ENCODE measurements at places on chromosomes 7 and 10. TPM values are rescaled to one million over a fixed set of nuclear protein-coding genes. Genes with fewer than 3 reads are reported as not detected.

DNA sequence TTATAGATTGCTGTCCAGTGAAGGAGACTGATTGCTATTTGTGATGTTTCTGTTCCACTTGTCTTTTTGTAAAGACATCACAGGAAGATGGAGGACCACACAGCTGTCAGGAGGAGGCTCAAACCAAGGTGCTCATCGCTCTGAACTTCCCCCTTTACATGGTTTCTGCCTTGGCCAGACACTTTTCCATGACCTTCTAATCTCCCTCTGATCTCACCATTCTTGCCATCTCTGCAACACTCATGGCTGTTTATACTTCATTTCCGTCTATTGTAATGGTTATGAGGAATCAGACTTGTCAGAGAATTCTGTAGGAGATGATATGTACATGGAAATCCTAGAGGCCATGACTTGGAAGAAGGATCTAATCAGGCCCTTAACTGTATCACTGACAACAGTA lies 1.7 kb upstream of the TAS2R5 start:
- H3K36me3 ChIP-seq, result no peaks in the 10 kb centered on the region
- H3K27ac ChIP-seq, result no peak overlapping the region
- H3K4me1 ChIP-seq, result no peaks in the 10 kb centered on the region
- no peaks in the 10 kb centered on the region for H3K27me3 ChIP-seq
- DNase-seq, result no peak

DNA sequence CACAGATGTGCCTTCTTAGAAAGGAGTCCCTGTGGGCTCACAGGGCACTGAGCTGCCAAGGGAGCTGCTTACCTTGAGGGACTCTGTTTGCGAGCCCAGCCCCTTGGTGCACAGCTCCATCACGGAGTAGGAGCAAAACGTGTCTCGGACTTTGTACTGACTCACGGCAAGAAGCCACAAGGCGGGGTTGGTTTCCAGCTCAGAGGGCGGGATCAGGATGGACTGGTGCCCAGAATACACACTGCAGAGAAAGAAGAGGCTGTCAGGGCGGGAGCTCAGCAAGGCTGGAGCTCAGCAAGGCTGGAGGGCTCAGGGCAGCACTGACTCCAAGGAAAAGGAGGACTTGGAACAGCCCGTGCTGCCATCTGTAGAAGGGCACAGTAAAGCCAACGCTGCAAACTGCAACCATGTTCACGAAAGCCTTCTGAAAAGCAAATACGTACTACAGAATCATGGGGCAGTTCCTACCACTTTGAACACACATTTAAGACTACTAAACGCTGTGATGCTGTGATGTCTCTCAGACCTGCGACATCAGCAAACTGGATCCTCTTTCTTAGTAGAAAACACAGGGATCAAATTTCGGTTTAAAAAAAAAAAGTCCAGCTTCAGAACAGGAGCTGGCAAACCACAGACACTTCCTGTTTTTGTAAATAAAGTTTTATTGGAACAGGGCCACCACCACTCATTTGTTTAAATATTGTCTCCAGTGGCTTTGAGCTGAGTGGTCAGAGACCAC lies 194.3 kb downstream of the ZMYND11 start:
- H3K27ac ChIP-seq, result peak overlapping the region; percentile 77
- peaks cover 2% of the 10 kb centered on the region for H3K4me1 ChIP-seq
- H3K4me3 ChIP-seq, result no peak overlapping the region
- no peak for DNase-seq
- no peaks in the 10 kb centered on the region for H3K27me3 ChIP-seq
- peaks cover 19% of the 10 kb centered on the region for H3K36me3 ChIP-seq

GRCh38 chr7:89311886-89312285 lies 516.3 kb upstream of the TEX47 start:
- no peak overlapping the region for H3K27ac ChIP-seq
- no peaks in the 10 kb centered on the region for H3K4me1 ChIP-seq
- H3K27me3 ChIP-seq, result no peaks in the 10 kb centered on the region

DNA sequence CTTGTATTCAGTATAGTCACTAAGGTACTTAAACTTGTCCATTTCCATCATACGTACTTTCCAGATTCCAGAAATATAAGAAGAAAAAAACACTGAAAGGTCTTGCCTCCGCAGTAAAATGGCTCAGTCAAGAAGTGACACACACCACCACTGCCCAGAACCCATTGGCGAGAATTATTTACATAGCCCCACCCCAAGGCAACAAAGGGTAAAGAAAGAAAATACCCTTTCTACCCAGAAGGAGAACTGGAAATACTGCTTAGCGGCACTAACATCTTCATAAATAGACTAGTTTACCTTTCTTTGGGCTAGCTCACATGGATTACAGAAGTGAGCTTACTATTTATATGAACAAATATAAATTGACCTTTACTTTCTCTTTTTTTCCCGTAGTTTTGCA lies 194.0 kb downstream of the PPP1R9A start:
- no peak for DNase-seq
- H3K36me3 ChIP-seq, result no peaks in the 10 kb centered on the region
- no peak overlapping the region for H3K27ac ChIP-seq
- no peaks in the 10 kb centered on the region for H3K4me1 ChIP-seq
- no peaks in the 10 kb centered on the region for H3K27me3 ChIP-seq

GRCh38 chr10:124601016-124601415 lies 139.4 kb downstream of the LHPP start:
- H3K4me1 ChIP-seq, result no peaks in the 10 kb centered on the region

GRCh38 chr7:22356701-22357310 lies at the start of gene RAPGEF5:
Gene RAPGEF5, minus strand, starts transcription at chr7:22357154. Its CDS starts 94 bp downstream, at chr7:22357060.
- peaks cover 1% of the 10 kb centered on the region for H3K4me1 ChIP-seq
- H3K36me3 ChIP-seq, result no peaks in the 10 kb centered on the region

DNA sequence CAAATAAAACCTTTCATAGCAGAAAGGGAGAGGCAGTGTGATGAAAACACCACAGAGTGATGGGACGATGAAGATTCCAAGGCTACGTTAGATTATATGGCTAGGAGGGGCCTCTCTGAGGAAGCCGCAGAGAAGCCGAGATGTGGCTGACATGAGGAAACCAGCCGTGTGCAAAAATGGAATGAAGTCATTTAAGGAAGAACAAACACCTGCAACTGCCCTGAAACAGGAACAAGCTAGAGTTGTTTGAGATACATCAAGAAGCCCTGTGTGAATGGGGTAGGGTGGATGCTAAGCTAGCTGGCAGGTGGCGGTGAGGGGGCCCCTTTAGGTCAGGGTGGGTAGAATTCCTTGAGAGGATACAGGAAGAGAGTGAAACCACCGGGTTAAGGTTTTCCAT lies 129.5 kb downstream of the KLF6 start:
- no peaks in the 10 kb centered on the region for H3K36me3 ChIP-seq
- H3K27ac ChIP-seq, result no peak overlapping the region
- no peak overlapping the region for H3K4me3 ChIP-seq
- no peak for DNase-seq
- H3K4me1 ChIP-seq, result peaks cover 9% of the 10 kb centered on the region

GRCh38 chr7:13770305-13770704 lies 219.2 kb downstream of the ETV1 start:
- no peak overlapping the region for H3K4me3 ChIP-seq
- H3K27me3 ChIP-seq, result no peaks in the 10 kb centered on the region
- H3K36me3 ChIP-seq, result no peaks in the 10 kb centered on the region
- H3K27ac ChIP-seq, result no peak overlapping the region
- no peaks in the 10 kb centered on the region for H3K4me1 ChIP-seq

GRCh38 chr10:99406149-99406548 lies 24.3 kb downstream of the GOT1 start:
- H3K4me1 ChIP-seq, result no peaks in the 10 kb centered on the region
- peaks cover 26% of the 10 kb centered on the region for H3K36me3 ChIP-seq
- no peaks in the 10 kb centered on the region for H3K27me3 ChIP-seq
- no peak overlapping the region for H3K27ac ChIP-seq
- H3K4me3 ChIP-seq, result no peak overlapping the region

GRCh38 chr10:7261351-7261750 lies 149.5 kb downstream of the SFMBT2 start:
- no peak overlapping the region for H3K4me3 ChIP-seq
- H3K36me3 ChIP-seq, result no peaks in the 10 kb centered on the region
- DNase-seq, result no peak
- H3K27me3 ChIP-seq, result no peaks in the 10 kb centered on the region

DNA sequence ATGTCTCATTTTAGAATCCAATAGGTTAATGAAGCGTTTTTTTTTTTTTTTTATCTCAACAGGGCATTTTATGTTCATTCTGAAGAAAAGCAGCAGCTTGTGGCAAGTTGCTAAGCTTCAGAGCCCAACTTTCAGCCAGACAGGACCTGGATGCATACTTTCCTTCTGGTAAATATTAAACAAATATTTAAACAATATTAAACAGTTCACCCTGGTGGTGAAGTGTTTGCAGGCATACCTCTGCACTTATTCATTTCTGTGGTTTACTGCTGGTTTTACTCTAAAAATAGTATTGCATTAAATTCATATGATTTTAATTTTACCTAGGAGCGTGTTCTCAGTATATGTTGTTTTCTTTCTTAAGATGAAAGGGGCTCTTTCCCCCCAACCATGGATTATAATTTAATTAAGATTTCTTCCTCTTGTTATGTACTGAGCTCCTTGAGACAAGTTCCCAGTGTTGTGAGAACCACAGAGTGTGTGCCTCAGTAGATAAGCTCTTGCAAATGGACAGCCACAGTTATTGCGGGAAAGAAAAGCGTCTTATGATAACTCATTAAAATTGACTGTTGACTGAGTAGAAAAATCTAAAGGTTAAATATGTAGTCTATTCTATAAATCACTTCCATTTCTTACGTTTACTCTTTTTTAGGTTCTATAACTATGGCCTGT lies 155.8 kb downstream of the MALRD1 start:
- no peak overlapping the region for H3K4me3 ChIP-seq
- H3K4me1 ChIP-seq, result no peaks in the 10 kb centered on the region
- H3K27me3 ChIP-seq, result no peaks in the 10 kb centered on the region

- no peak overlapping the region for H3K4me3 ChIP-seq
- peak; percentile 73 for DNase-seq
Measured at GRCh38 chr10:29370097-29371092, 81.5 kb downstream of the LYZL1 start.

- H3K4me1 ChIP-seq, result peaks cover 5% of the 10 kb centered on the region
- no peak overlapping the region for H3K4me3 ChIP-seq
- DNase-seq, result no peak
- H3K27me3 ChIP-seq, result no peaks in the 10 kb centered on the region
- H3K36me3 ChIP-seq, result no peaks in the 10 kb centered on the region
Measured at GRCh38 chr10:51029172-51029641, 45.1 kb upstream of the PRKG1 start.

- no peaks in the 10 kb centered on the region for H3K27me3 ChIP-seq
- H3K27ac ChIP-seq, result no peak overlapping the region
- no peak for DNase-seq
- no peak overlapping the region for H3K4me3 ChIP-seq
Measured at GRCh38 chr10:14761372-14761771, 13.3 kb downstream of the FAM107B start.

GRCh38 chr10:132411561-132412253 lies 14.7 kb downstream of the PWWP2B start:
- H3K4me3 ChIP-seq, result no peak overlapping the region
- no peaks in the 10 kb centered on the region for H3K27me3 ChIP-seq
- no peak overlapping the region for H3K27ac ChIP-seq
- peak; percentile 75 for DNase-seq

GRCh38 chr10:102220612-102221011 lies 5.5 kb upstream of the ELOVL3 start:
- no peak overlapping the region for H3K4me3 ChIP-seq
- H3K4me1 ChIP-seq, result no peaks in the 10 kb centered on the region
- H3K27ac ChIP-seq, result no peak overlapping the region
- H3K36me3 ChIP-seq, result no peaks in the 10 kb centered on the region

- DNase-seq, result no peak
- H3K36me3 ChIP-seq, result no peaks in the 10 kb centered on the region
- H3K4me3 ChIP-seq, result no peak overlapping the region
- no peak overlapping the region for H3K27ac ChIP-seq
- H3K4me1 ChIP-seq, result no peaks in the 10 kb centered on the region
Measured at GRCh38 chr10:64486901-64487300, 965.7 kb downstream of the REEP3 start.

DNA sequence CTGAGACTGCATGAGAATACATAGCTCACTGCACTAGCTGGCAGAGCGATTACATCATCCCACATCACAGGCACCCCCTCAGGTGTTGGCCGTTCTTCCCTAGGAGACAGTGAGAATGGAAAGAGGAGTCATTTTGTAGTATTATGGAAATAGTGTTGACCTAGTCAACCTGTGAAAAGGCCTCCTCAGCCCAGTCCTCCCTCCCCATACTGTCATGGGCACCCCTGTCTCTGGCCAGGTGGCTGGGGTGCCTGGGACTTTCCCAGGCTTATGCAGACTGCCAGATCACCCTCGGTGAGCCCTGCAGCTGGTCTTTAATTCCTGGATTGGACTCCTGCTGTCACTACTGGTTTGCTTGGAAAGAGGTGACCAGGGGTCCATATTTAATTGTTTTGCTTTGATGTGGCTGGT lies 4.0 kb downstream of the INPP5A start:
- H3K36me3 ChIP-seq, result no peaks in the 10 kb centered on the region
- no peak overlapping the region for H3K27ac ChIP-seq
- H3K4me1 ChIP-seq, result peaks cover 16% of the 10 kb centered on the region
- no peak for DNase-seq
- no peaks in the 10 kb centered on the region for H3K27me3 ChIP-seq

DNA sequence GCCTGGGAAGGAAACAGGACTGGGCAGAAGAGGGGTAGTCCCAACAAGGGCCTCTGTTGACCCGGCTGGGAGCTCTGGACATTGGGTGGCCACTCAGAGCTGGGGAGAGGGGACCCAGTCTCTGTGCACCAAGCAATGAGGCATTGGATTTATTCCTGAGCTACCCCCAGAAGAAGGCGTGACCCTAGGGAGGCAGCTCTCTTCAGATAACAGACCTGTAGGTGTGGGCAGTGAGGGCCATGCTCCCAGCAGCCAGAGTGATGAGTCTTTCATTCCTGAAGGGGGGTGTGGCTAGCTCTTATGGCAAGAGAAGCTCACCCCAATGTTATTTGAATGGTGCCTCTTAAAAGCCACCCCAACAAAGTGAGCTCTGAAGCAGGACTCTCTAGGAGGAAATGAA lies 20.4 kb downstream of the TEX36 start:
- DNase-seq, result no peak
- H3K27ac ChIP-seq, result no peak overlapping the region
- no peaks in the 10 kb centered on the region for H3K36me3 ChIP-seq
- H3K4me3 ChIP-seq, result no peak overlapping the region
- no peaks in the 10 kb centered on the region for H3K27me3 ChIP-seq

- H3K27ac ChIP-seq, result no peak overlapping the region
- no peaks in the 10 kb centered on the region for H3K36me3 ChIP-seq
- no peaks in the 10 kb centered on the region for H3K4me1 ChIP-seq
- 0 out of 2 replicates have a peak, but pooled peaks cover 4% of the 10 kb centered on the region for H3K27me3 ChIP-seq
- no peak for DNase-seq
Measured at GRCh38 chr10:95456516-95456915, 104.7 kb downstream of the SORBS1 start.

GRCh38 chr10:96376483-96376882 lies 17.7 kb upstream of the OPALIN start:
- no peak overlapping the region for H3K27ac ChIP-seq
- H3K4me3 ChIP-seq, result no peak overlapping the region
- no peak for DNase-seq
- H3K27me3 ChIP-seq, result no peaks in the 10 kb centered on the region
- H3K4me1 ChIP-seq, result peaks cover 13% of the 10 kb centered on the region

OR6V1 gene
- not detected for polyA plus RNA-seq

HELLS gene
- polyA plus RNA-seq, result 13.5 TPM

MINDY4 gene
- polyA plus RNA-seq, result 1.8 TPM

SPDYE8 gene
- not detected for polyA plus RNA-seq

ABCB1 gene
- polyA plus RNA-seq, result 2.0 TPM

MYO1G gene
- polyA plus RNA-seq, result 0.10 TPM

C7orf57 gene
- 0.41 TPM for polyA plus RNA-seq

PTPN20 gene
- polyA plus RNA-seq, result 0.70 TPM

RSU1 gene
- 81.4 TPM for polyA plus RNA-seq

RHOBTB1 gene
- polyA plus RNA-seq, result 13.8 TPM

KCND2 gene
- not detected for polyA plus RNA-seq

CYP3A5 gene
- 0.31 TPM for polyA plus RNA-seq

Measured in SK-N-SH (cell line).